ENCODE measurements at places on chromosomes 2 and 18.

DNA sequence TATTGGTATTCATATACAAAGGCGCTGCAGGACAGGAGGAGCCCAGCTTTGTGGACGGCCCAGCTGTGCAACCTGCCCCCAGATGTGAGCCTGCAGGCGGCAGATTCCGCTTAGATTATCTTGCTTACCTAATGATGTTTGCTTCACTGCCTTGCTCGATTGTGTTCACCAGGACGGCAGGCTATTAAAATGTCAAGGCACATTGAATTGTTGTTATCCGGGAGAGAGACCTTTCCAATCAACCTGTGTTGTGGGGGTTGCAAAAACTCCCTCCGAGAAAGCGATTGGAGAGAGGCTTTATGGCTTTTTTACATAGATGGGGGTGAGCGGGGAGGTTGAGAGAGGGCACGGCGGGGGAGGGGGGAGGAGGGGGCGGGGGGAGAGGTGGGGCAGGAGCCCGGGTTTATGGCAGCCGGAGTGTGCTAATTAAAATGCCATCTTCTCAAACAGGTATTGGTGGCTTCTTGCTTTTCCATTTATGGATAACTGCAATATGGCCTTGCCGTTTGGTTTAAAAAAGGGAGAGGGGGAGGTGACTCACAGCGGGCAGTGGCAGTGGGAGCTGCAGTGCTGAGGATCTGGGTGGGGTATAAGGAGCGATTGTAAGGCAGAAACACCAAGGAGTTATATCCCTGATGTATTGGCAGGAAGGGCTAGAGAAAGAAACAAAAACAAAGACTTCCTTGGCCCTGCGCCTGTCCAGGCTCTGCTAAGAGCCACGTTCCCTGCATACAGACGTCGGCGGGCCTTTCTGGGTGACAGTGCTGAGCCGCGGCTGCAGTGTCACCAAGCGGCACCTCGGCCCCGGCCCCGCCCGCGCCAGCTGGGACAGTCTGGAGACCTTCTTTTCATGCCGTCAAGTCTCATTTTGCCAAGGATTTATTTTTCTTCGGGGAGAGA lies 97.2 kb downstream of the INSIG2 start:
- DNase-seq: peak; percentile 69

DNA sequence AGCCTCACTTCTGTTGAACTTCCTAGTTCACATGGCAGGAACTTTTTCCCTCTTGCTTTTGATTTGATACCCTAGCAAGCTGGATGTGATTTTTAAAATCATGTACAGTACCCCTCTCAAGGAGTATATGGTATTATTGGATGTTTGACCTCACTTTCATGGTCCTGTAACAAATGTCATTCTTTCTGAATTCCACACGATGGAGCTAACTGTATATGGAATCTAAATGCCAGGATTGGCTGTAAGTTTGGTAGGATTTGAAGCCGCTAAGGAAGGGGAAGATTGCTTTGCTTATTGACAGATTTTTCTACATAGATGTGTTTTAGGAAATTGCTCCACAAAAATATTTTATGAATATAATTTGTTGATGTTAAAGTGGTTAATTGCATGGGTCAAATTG lies 18.3 kb downstream of the MAIP1 start:
- no peak for DNase-seq

DNA sequence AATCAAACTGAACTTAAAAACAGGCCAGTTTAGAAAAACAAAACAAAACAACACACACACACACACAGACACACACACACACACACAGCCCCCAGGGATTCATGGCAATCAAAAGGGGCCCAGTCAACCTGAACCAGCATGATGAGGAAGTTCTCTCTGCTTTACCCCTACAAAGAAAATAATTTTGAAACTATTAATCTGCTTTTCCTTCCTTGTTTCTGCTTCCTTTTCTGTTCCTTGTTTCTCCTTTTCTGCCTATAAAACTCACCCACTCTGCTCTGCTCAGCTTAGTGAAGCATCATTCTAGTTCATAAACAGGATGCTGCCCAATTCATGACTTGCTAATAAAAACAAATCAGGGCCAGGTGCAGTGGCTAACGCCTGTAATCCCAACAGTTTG lies 203.1 kb downstream of the RAB3GAP1 start:
- DNase-seq: no peak

GRCh38 chr2:160984426-160985077 lies 175.7 kb upstream of the TANK start:
- DNase-seq: no peak

DNA sequence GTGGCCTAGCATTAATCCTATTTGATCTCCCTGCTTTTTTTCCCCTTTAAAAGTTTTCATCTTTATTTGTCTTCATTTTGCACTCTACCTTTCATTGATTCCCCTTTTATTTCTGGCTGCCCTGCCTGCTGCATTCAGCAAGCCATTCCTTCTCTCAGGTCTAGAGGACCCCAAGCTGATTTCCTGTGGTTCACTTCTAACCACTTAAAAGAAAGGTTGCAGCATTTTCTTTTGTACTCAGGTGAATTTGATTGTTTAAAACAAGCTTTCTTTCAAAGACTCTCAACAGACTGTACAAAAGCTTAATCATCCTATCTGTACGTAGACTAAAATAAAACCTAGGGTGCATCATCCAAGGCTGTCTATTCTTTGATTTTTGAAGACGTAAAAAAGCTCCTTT lies 160.3 kb downstream of the CSRNP3 start:
- no peak for DNase-seq
